Breast epithelium (tissue), 4 donors: ENCODE measurements at places on chromosomes 6 and 20.

GRCh38 chr6:163942790-163943189 is 528.3 kb downstream of the QKI start:
- H3K27me3 ChIP-seq, result no peaks in the 10 kb centered on the region
- no peak overlapping the region for H3K4me3 ChIP-seq
- H3K27ac ChIP-seq, result no peak overlapping the region
- H3K36me3 ChIP-seq, result no peaks in the 10 kb centered on the region
- H3K4me1 ChIP-seq, result no peaks in the 10 kb centered on the region

GRCh38 chr6:4355241-4355640 is 219.9 kb upstream of the ECI2 start:
- no peak overlapping the region for H3K27ac ChIP-seq
- peaks cover 6% of the 10 kb centered on the region for H3K4me1 ChIP-seq
- no peaks in the 10 kb centered on the region for H3K36me3 ChIP-seq
- no peak for DNase-seq
- no peaks in the 10 kb centered on the region for H3K27me3 ChIP-seq
- H3K4me3 ChIP-seq, result no peak overlapping the region

DNA sequence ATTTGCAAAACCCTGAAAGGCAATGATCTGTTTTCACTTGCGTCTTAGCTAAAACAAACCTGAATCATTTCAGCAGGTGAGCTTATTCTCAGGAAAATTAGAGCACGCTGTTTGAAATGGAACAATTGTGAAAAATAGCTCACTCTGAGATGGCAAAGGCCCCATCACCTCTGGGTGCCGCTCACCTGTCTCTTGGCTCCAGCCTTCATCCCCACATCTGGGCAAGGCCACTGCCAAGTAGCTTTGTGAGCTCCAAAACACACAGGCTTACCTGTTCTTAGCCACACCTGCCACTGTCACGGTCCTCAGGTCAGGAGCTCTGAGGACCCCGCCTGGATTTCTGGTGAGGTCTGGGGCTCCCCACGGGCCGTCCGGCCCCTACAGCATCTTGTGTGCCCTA is 66.7 kb downstream of the SMOC2 start:
- no peak overlapping the region for H3K4me3 ChIP-seq
- H3K27me3 ChIP-seq, result no peaks in the 10 kb centered on the region
- no peak for DNase-seq

GRCh38 chr6:68777956-68778355 is 142.9 kb downstream of the ADGRB3 start:
- no peaks in the 10 kb centered on the region for H3K4me1 ChIP-seq
- H3K27me3 ChIP-seq, result no peaks in the 10 kb centered on the region
- DNase-seq, result no peak
- H3K27ac ChIP-seq, result no peak overlapping the region
- no peak overlapping the region for H3K4me3 ChIP-seq
